ENCODE measurements at places on chromosomes 3 and 15. TPM values are rescaled to one million over a fixed set of nuclear protein-coding genes. Genes with fewer than 3 reads are reported as not detected.
A peak's percentile ranks its signal among the peaks of the same experiment; 100 is the strongest.

- DNase-seq = peak; percentile 49
These were observed 31.0 kb upstream of the AVEN start for GRCh38 chr15:34070003-34070402.

GRCh38 chr3:3906171-3906570 lies 106.9 kb downstream of the LRRN1 start:
- DNase-seq = no peak

DNA sequence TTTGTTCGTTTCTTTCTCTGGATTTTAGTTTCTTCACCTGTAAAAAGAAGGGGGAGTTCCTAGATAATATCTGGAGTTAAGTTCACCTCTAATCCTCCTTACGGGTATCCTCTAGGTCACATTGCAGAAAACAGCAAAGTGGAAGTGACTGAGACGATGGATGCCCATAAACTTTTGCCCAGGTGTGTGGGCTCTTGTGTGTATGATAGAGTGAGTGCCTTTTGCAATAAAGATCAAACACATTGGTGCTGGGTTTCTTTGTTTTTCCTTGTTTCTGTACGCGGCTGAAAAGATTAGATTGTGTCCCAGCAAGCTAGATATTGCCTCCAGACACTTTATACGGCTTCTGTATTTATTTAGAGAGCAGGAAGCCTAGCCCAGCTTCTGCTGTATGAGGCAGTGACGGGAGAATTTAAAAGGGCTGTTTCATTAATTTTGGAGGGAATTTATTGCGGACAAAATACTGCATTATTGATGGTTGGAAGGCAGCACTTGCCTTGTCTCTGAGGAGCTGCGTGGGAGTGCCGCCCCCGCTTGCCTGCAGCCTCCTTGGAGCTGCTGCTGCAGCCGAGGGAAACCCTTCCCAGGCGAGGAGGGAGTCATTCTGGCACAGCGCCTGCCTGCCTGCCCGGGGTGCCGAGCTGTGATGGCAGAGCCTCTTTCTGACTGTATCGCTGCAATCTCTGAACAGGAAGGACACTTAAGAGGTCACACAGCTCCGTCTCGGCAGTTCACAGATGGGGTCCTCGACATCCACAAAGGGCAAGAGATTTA lies 38.5 kb downstream of the PYDC2 start:
- peak; percentile 88 for DNase-seq

GRCh38 chr3:105944721-105945120 lies 75.9 kb upstream of the CBLB start:
- peak; percentile 74 for DNase-seq

DNA sequence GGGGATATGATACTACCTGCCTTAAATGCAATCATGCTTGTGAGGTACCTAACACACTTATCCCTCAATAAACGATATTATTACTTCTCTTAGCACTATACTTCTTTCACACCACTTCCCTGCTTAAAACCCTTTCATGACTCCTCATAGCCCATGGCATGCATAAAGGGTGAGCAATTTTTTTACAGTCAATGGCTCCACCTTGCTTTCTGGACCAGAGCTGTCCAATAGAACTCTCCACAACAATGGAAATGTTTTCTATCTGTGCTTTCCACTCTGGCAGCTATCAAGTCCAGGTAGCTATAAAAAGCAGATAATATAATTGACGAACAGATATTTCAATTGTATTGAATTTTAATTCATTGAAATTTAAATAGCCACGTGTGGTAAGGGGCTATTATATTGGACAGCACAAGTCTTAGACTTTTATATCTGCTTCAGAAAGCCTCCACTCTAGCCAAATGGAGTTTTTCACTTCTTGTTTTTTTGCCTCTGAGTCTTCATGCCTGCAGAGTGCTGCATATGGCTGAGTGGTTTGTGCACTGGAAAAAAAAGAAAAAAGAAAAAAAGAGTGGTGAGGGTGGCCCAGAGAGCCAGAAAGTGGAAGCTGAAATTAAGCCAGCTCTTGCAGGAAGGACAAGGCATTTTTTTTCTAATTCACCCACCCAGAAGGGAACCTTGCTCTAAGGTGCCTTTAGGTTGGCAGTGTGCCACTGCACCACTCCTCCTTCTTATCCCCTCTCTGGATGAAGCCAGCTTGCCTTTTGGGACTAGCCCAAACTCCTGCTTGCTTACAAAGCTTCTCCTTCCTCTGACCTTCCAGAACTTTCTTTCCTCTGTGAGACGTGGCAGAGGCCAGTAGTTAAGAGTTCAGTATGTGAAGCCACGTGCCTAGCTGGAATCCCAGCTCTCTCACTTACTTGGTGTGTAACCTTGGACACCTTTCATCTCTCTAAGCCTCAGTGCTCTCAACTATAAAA lies 239.0 kb upstream of the LRTM1 start:
- peak; percentile 77 for DNase-seq

GRCh38 chr15:99145005-99145404 lies 40.1 kb downstream of the SYNM start:
- DNase-seq = no peak

DNA sequence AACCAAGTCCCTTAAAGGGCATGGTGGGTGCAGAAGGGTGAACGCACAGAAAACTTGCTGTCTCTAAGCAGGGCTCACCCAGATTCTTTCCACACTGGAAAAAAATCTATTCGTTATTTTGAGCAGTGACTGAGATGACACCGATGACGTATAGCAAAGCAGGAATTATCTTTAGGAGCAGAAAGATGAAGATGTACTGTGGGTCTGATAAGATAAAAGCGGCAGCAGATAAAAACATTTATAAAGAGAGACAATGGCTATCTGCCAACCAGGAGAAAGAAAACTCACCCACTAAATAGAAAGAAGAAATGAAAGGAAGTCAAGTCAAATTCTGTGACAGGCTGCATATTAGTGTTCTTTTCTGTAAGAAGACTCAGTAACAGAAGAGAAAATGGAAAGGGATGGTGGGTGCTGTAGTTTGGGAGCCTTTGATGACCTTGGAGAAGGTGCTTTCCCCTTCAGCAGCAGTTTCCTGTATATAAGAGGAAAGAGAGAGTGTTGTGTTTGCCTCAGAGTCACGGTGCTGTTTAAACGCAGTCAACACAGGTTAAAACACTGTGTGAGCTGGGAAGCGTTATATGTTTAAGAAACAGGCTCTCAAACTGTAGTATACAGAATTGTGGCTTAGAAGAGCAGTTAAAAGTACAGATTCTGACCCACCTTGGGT lies 111.6 kb downstream of the AQP9 start:
- no peak for DNase-seq

DNA sequence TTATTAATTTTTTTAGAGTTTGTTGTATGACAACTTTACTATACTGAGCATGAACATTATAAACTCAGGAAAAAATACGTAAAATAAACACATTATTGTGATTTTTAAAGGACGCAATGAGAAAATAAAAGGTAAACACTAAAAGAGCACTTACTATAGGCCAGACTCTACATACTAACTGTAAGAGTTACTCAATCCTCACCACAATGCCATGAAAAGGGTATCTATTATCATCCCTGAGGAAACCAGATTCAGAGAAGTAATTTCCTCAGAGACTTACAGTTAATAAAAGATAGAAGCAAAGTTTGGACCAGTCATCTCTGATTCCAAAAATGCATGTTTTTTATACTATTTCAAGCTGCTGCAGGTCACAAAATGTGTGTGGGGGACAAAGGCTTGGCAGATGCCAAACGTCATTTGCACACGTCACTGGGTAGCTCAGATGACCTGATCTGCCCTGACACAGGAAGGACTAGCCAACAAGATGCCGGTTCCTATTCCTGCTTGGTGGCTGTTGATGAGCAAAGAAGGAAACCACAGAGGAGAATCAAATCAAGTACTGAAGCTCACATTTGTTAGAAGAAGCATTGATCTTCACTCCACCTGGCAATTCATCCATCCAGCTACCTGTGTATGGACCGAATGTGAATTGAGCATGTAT lies 42.3 kb downstream of the KLHL6 start:
- no peak for DNase-seq

DNA sequence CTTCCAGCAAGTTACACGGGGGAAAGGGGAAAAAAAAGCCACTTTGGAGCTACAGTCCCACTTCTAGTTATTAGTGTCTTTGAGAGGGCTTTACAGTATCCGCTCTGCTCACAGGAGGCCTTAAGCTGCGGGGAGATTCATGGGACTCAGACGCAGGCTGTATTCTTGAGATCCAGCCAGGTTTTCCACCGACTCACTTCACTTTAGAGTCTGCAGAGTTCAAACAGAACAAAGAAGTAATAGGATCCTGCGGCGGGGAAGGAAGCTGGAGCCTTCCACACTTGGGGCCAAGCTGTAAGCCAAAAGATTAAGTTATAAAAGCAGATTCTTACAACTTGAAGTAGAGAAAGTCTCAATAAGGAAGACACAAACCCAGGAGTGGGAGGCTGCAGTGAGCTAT lies 60.2 kb upstream of the FAM174B start:
- peak; percentile 14 for DNase-seq

DNA sequence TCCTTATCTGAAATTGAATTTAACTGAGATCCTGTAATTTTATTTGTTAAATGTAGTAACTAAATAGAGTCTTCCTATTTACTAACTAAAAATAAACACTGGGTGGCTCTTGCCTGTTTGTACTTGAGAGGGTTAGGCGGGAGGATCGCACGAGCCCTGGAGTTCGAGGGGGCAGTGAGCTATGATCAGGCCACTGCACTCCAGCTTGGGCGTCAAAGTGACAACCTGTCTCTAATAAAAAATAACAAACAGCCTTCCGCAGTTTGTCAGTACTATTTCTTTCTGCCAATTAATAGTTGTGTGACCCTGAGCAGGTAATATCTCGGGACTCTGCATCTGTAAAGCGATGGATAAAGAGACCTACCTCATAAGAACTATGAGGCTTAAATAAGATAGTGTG lies 768 bp upstream of the PDE12 start:
- DNase-seq = no peak

DNA sequence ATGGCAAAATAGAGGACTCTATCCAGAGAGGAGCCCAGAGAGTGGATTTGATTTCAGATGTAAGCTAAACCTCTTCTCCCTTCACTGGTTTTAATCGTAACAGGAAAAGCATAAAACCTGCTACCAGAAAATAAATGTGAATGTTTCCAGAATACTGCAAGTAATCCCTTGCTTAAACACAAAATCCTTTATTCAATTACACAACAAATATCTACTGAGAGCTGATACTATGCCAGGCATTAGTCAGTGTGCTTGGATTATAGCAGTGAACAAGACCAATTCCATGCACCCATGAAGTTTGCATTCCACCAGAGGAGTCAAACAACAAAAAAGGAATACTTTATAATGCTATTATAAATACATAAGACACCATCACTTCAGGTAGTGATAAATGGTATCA lies 15.1 kb downstream of the AVEN start:
- no peak for DNase-seq

GRCh38 chr15:100252779-100253417 lies 88.9 kb downstream of the ADAMTS17 start:
- DNase-seq = no peak

DNA sequence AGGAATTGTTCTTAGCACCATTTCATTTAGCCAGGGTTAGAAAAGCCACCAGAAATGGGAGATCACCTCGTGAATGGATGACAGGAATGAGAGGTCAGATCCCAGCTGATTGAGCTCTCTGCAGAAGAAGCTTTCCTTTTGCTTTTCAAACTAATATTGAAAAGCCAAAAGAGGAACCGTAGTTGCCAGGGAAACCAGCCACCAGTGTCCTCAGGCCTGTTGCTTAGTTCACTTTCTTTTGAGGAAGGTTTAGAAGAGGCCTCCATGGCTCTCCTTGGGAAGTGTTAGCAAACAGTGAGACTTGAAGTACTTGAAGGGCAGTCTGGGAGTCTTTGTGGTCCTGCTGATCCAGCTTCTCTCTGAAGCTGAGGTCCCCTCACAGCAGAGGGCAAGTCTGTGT lies 7.4 kb upstream of the CCK start:
- no peak for DNase-seq

DNA sequence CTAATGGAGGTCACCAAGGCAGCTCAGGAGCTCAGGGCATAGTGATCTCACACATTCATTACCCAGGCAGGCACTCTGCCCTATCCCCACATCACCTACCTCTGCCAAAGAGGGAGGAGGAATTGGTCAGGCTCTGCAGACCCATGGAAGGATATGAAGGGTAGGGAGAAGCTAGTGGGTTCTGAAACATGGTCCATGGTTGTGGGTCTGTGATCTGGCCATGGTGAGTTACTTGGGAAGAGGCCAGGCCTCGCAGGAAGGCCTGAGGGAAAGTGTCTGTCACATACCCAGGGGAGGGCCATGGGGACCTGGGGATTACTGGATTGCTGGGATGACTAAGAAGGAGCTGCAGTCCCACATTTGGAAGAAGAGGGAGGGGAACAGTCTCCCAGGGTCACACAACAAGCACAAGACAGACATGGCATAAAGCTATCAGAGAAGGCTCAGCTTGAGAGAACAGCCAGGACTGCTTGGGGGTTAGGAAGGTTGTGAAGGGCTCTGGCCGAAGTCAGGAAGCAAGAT lies 1.4 kb upstream of the PRSS50 start:
- no peak for DNase-seq

- no peak for DNase-seq
These were observed 425 bp downstream of the ANPEP start for GRCh38 chr15:89814112-89814742.

DNA sequence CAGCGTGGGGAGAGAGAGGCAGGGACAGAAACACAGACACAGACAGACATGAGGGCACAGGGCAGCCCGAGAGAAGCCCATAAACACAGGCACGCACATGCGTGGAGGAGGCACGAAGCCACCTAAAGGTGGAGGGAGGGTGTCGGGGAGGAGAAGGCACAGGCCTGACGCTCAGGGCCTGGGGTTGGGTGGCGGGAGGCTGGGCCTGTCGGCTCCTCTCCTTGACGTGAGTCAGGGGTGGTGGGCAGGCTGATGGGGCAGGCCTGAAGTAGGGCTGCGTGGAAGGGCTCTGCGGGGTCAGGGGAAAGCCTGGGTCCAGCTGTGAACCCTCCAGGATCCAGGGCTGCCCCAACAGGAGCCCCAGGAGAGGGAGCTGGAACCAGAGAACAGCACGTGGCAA lies 74.2 kb downstream of the EPHB3 start:
- DNase-seq = no peak

The GABRR3 gene
- not detected for total RNA-seq

The ADAM10 gene
- total RNA-seq = 111 TPM

The SH3BP5 gene
- total RNA-seq = 3.2 TPM

The RARRES1 gene
- total RNA-seq = 3.7 TPM

The RAB11A gene
- total RNA-seq = 266 TPM

The SLC30A4 gene
- total RNA-seq = 5.9 TPM
